ENCODE measurements at places on chromosomes 1 and 21.

- peak; percentile 76 for DNase-seq
Observed at GRCh38 chr21:38817371-38818324, 11.9 kb downstream of the ETS2 start.

- no peak for DNase-seq
Observed at GRCh38 chr1:21761052-21761451, 21.9 kb downstream of the USP48 start.

DNA sequence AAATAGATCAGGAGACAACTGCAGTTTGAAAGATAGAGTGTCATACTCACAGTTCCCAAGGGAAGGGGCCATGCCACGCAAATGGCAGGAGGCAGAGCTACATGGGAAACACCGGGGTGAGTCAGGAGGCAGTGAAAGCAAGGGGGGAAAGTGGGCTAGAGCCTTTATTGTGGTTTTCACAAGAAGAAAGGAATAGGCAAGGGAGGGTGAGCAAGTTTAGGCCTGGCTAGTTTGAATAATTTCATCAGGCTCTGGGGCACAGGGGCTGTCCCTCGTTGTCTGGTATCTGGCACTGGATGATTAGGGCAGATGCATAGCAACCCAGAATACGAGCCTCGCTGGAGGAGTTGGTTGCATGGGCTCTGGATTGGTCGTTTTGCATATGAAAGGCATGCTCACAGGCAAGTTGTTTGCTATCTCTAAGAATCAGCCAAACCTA, 17.0 kb upstream of the ITLN2 start:
- DNase-seq: no peak

GRCh38 chr1:89907727-89908212, 86.9 kb downstream of the LRRC8D start:
- no peak for DNase-seq

- DNase-seq: peak; percentile 58
Observed at GRCh38 chr1:174789399-174789798, 210.3 kb upstream of the CACYBP start.

- DNase-seq: no peak
Observed at GRCh38 chr1:235004276-235004675, 124.4 kb downstream of the TOMM20 start.

DNA sequence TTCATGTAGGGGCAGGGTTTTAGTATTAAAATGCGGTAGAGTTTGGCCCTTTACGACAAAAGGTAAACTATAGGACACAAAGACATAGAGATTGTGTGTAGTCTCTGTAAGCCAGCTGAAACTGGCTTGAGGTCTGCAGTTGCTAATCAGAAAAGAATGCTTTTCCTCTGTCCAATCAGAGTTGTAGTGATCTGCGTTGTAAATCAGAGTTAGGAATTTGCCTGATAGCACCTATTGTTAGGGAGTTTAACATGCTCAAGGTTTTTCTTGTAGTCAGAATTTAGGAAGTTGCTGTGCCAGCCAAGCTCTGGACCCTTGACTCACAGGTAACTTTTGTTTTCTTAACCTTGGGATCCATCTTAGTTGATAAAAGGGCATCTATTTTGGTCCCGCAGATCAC, 61.2 kb upstream of the VTCN1 start:
- no peak for DNase-seq

- no peak for DNase-seq
Observed at GRCh38 chr1:197351821-197352440, 83.9 kb downstream of the CRB1 start.

- DNase-seq: no peak
Observed at GRCh38 chr1:1872329-1872994, 18.4 kb downstream of the GNB1 start.

DNA sequence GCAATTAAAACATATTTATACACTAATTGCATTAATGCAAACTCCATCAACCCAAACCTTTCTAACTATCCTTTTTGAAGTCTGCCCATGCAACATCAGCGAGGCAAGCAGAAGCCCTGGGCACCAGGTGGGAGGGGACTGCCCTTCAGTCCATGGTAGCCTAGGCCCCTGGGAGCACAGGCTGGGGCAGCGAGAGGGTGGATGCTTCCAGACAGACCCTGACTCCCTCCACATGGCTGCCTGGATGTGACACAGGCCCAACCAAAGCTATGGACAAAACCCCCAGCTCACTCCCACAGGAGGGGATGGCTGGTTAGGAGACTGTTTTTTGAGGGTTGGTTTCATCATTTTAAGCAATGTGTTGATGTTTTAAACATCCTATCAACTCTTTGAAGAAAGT, 17.8 kb upstream of the LRRC47 start:
- DNase-seq: no peak
